ENCODE measurements at places on chromosomes 7 and 10.

- DNase-seq, result no peak
Observed at GRCh38 chr10:51097546-51097945, 23.3 kb downstream of the PRKG1 start.

GRCh38 chr7:2301511-2301863, 12.8 kb downstream of the SNX8 start:
- no peak for DNase-seq

- DNase-seq, result no peak
Observed at GRCh38 chr10:74977913-74978847, 133.3 kb upstream of the SAMD8 start.

- no peak for DNase-seq
Observed at GRCh38 chr10:54909165-54909564, 108.1 kb upstream of the PCDH15 start.

- no peak for DNase-seq
Observed at GRCh38 chr7:139948587-139949335, 114.0 kb downstream of the PARP12 start.

Data from sciatic nerve (tissue), 2 donors.